Occipital lobe (tissue), 3 donors: ENCODE measurements at places on chromosomes 6 and 20. TPM values are rescaled to one million over a fixed set of nuclear protein-coding genes. Genes with fewer than 3 reads are reported as not detected.

DNA sequence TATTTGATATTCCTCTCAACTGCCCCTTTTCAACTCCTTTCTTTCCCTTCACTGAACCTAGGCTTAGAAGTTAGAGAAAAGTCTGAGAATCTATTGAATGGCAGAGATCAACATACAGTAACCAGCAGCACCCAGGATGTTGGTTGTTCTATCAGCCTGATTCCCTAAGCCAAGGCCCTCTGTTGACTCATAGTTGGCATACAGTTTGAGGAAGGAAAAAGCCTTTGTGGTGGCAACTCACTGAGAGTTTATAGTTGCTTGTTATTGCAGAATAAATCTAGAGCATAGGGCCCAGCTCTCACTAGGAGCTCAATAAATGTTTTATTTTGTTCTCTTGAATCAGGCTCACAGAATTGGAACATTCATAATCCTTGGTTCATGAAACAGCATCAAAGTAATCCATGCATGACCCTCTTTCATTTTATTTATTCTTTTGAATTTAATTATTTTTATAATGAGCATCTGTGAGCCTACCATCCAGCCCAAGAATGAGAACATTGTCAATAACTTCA lies 119.1 kb upstream of the ADGRF1 start:
- DNase-seq = no peak

DNA sequence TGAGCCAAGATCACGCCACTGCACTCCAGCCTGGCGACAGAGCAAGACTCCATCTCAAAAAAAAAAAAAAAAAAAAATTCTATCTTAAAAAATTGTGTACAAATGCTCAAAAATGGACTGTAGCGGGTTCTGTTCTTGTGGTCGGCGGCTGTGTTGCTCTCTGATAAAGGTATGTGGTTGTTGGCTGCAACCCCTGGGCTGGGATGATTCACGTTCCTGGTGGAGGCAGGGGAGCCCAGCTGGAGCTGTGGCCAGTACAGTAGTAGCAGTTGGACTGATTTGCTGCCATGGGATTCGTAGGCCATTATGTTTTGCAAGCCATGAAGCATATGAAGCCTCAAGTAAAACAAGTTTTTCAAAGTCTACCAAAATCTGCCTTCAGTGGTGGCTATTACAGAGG lies 22.3 kb downstream of the MDN1 start:
- no peak for DNase-seq

The KIAA1586 gene
- 116 TPM for total RNA-seq

DNA sequence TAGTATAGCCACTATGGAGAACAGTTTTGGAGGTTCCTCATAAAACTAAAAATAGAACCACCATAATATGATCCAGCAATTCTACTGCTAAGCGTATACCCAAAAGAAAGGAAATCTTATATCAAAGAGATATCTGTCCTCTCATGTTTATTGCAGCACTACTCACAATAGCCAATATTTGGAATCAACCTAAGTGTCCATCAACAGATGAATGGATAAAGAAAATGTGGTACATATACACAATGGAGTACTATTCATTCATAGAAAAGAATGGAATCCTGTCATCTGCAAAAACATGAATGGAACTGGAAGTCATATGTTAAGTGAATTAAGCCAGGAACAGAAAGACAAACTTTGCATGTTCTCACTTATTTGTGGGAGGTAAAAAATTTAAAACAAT lies 5.7 kb upstream of the CD2AP start:
- DNase-seq = no peak

The HLA-DRA gene
- total RNA-seq = 3.9 TPM

DNA sequence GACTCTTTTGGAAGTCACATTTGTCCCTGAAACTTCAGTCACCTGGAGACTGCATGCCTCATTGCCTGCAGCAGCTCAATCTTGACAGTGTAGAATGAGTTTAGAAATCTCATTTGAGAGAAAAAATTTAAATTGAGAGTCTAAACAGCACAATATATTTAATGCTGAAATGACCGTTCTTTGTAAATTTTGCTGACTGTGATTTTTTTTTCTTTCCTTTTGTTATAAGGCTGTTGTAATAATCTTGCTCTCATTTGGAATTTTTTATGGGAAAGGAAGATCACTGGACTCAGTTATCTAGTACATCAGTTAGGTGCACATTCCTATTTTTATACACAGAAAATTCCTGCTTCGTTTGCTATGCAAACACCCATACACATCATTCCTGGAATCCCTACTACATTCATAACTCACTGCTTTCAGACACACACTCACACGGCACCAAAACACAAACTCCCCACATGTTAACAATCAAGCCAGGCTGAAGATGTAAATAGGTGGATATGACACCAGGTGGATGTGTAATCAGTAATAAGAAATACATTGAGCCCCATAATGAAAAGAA lies 43.8 kb downstream of the PTCHD4 start:
- no peak for DNase-seq
